Peyer's patch (tissue), 4 donors: ENCODE measurements at places on chromosomes 6 and 20. TPM values are rescaled to one million over a fixed set of nuclear protein-coding genes. Genes with fewer than 3 reads are reported as not detected.

Gene HSPA1L
- not detected for total RNA-seq

Gene ULBP3
- not detected for total RNA-seq

Gene PRR18
- not detected for total RNA-seq

Gene PSMB1
- 134 TPM for total RNA-seq

Gene HLA-DPB1
- total RNA-seq, result 9.5 TPM

Gene SNAP25
- 1.6 TPM for total RNA-seq

Gene SMLR1
- total RNA-seq, result 15.6 TPM

Gene DNMT3B
- 0.85 TPM for total RNA-seq

Gene TRIM40
- total RNA-seq, result 13.7 TPM

Gene TPBG
- 6.8 TPM for total RNA-seq

Gene TSBP1
- total RNA-seq, result not detected

Gene CNR1
- total RNA-seq, result 0.35 TPM

Gene CBFA2T2
- total RNA-seq, result 35.5 TPM

Gene COL9A1
- not detected for total RNA-seq

Gene RHAG
- not detected for total RNA-seq

Gene SUMO4
- 5.1 TPM for total RNA-seq

Gene GPRC6A
- not detected for total RNA-seq

Gene DOK5
- total RNA-seq, result 2.1 TPM

Gene NPBWR2
- total RNA-seq, result not detected

Gene POU3F2
- total RNA-seq, result not detected

Gene LY86
- 1.7 TPM for total RNA-seq

Gene ZNF322
- 5.0 TPM for total RNA-seq

Gene EGFL8
- total RNA-seq, result 28.1 TPM

Gene ECT2L
- not detected for total RNA-seq

Gene ADAM33
- 175 TPM for total RNA-seq

Gene SLC17A1
- not detected for total RNA-seq

Gene FAM217A
- total RNA-seq, result not detected

Gene SMIM28
- not detected for total RNA-seq

Gene CDH26
- total RNA-seq, result 1.7 TPM

Gene CPNE5
- total RNA-seq, result 5.8 TPM

Gene DUSP22
- total RNA-seq, result 40.4 TPM

Gene WFDC10B
- not detected for total RNA-seq

Gene OLIG3
- not detected for total RNA-seq

Gene MCCD1
- total RNA-seq, result not detected
